ENCODE measurements at places on chromosomes 7 and 10.
A peak's percentile ranks its signal among the peaks of the same experiment; 100 is the strongest.

GRCh38 chr7:80934321-80934720 is 15.5 kb upstream of the SEMA3C start:
- no peak for DNase-seq

DNA sequence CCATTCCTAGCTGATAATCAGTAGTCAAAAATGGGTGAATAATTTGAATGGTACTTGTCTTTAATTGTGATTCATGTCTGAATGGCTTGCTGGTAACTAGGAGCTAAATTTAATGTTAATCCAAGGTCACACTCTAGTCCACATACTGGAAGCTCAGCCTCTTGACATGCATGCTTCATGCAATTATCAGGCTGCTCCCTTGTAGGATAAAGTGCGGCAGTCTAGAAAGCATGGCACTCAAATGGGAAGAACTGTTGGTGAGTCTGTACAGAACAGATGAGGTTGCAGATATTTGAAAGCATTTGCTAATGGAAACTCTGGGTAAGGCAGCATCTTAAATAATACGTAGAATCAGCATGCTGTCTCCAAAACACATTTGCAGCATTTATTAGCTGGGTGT is 499.4 kb downstream of the AUTS2 start:
- DNase-seq, result no peak

GRCh38 chr10:3978174-3978573 is 193.2 kb upstream of the KLF6 start:
- DNase-seq, result no peak

- no peak for DNase-seq
Observed at GRCh38 chr10:33559105-33559504, 224.6 kb upstream of the NRP1 start.

- no peak for DNase-seq
Observed at GRCh38 chr10:31708046-31708445, 220.6 kb downstream of the ARHGAP12 start.

- no peak for DNase-seq
Observed at GRCh38 chr7:109479388-109479787, 909.7 kb downstream of the DNAJB9 start.

GRCh38 chr7:103524042-103524907 is 78.3 kb upstream of the SLC26A5 start:
- no peak for DNase-seq

DNA sequence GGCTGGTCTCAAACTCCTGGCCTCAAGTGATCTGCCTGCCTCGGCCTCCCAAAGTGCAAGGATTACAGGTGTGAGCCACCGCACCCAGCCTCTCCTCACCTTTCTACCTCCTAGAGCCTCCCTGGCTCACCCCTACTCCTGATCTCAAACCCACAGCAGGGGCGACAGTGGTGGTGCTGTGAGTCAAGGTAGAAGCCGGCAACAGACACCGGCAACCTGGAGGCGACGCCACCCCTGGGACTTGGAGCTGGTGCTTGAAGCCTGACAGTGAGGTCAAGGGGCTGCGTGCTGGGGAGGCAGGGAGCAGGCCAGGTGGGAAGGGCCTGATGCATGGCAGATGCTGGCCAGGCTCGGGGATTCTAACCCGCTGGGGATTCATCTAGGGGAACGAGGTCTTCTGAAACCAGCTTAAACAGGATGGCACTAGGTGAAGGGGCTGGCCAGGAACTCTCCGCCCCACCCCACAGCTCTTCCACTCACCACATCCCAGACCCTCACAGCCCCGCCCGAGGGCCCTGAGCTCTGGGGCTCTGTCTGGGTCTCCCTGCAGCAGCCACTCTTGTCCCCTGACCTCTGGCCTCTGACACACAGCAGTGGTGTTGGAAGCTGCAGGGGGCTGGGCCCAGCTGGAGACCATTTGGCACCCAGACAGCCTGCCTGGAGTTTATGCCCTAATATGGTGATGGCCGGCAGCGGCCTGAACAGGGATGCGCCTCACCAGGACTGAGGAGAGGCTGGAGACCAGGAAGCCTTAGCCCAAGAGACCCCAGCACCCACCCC is 16.4 kb downstream of the KCNH2 start:
- no peak for DNase-seq

- no peak for DNase-seq
Observed at GRCh38 chr10:1608851-1609647, 128.3 kb downstream of the ADARB2 start.

DNA sequence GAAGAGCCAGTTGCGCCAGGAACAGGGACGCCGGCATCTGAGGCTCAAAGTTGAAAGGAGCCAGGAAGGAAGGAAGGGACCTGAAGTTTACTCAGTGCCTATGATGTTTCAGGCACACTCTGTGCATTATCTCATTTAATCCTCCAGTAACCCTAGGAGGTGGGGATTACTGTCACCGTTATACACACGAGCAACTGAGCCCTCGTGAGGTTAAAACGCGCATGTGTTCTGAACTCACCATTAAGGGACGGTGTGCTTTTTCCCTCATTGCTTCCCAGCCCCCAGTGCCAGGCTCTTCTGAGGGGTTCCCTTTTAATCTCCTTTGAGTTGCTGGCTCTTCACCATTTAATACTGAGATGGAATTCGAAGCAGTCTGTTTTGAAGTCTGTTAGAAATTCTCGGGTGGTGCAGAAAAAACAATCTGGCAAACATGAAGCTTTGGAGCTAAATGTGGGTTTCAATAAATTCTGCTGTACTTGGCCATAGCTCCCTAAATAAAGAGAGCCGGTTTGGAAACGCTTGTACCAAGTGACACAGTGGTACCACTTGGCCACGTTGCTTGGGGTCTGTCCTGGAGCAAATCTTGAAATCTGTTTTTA is 102.2 kb downstream of the TAX1BP1 start:
- DNase-seq, result no peak

- DNase-seq, result peak; percentile 69
Observed at GRCh38 chr10:114276671-114277070, 37.6 kb downstream of the VWA2 start.

DNA sequence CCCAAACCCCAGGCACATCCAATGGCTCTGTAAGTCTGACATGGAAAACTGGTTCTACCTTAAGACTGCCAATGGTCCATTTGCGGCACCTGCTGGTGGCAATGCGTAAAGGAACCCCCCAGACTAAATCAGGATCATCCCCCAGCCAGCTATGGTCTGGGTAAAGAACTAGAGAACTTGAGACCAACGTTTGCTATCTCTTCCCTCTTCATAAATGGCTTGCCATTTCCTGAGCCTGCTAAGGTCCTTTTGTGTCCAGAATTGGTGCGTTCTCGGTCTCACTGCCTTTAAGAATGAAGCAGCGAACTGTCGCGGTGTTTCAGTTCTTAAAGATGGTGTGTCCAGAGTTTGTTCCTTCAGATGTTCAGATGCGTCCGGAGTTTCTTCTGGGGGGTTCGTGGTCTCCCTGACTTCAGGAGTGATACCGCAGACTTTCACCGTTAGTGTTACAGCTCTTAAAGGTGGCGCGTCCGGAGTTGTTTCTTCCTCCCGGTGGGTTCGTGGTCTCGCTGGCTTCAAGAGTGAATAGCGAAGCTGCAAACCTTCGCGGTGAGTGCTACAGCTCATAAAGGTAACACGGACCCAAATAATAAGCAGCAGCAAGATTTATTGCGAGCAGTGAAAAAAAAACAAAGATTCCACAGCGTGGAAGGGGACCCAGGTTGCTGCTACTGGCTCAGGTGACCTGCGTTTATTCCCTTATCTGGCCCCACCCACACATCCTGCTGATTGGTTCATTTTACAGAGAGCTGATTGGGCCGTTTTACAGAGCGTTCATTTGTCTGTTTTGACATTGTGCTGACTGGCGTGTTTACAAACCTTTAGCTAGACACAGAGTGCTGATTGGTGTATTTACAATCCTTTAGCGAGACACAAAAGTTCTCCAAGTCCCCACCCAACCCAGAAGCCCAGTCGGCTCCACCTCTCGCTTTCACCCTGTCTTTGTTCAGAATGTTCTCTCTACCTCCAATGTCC is 95.4 kb downstream of the ELMO1 start:
- DNase-seq, result peak; percentile 87

- no peak for DNase-seq
Observed at GRCh38 chr10:128326851-128327250, 200.6 kb upstream of the MKI67 start.

DNA sequence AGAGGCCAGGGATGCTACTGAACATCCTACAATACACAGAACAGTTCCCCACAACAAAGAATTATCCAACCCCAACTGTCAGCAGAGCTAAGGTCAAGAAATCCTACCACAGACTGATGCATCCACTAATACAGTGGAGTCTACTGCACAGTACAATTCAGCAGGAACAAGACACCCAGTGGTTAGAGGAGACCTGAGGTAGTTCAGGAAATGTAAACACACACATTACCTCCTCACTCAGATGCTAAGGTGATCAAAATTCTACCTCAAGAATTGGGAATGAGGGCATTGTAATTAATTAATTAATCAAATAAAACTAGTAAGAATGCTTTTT is 91.4 kb downstream of the ZFAND4 start:
- DNase-seq, result no peak

- DNase-seq, result peak; percentile 92
Observed at GRCh38 chr10:22321156-22321923, 441 bp downstream of the BMI1 start.

DNA sequence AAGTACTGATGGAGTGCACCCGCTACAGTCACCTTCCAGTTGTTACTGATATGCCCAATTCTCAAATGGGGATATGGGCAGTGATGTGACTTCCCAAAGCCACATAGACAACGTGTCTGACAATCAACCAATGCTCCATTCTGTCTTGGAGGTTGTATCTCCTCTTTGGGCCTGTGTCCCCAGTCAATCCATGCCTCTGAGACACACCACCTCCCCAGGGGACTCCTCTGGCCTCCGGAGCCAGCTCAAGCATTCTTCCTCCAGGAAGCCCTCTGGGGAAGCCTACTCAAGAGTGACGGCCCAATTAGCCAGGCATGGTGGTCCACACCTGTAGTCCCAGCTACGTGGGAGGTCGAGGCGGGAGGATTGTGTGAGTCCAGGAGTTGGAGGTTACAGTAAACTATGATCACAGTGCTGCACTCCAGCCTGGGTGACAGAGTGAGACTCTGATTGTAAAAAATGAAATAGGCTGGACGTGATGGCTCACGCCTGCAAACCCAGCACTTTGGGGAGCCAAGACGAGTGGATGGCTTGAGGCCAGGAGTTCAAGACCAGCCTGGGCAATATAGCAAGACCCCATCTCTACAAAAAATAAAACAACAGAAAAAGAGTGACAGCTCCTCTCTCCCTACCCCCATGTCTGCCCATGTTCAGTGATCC is 99.5 kb upstream of the TNRC18 start:
- DNase-seq, result no peak

DNA sequence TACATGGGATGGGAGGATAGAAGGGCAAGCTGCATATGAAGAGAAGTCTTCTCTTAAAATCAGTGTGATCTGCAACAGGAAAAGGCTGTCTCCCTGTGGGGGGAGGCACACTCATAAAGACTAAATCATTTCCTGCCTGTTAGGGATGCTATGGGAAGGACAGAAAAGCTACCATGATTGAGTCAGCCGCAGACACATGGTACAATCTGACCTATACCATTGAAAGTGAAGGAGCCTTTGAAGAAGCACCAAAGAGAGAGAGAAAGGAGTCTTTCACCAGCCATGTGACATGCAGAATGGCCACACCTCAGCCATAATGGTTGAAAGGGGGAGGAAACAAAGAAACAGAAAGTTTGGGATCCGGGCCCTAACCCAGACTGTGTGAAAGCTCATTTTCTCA is 29.1 kb downstream of the NUDCD3 start:
- no peak for DNase-seq

DNA sequence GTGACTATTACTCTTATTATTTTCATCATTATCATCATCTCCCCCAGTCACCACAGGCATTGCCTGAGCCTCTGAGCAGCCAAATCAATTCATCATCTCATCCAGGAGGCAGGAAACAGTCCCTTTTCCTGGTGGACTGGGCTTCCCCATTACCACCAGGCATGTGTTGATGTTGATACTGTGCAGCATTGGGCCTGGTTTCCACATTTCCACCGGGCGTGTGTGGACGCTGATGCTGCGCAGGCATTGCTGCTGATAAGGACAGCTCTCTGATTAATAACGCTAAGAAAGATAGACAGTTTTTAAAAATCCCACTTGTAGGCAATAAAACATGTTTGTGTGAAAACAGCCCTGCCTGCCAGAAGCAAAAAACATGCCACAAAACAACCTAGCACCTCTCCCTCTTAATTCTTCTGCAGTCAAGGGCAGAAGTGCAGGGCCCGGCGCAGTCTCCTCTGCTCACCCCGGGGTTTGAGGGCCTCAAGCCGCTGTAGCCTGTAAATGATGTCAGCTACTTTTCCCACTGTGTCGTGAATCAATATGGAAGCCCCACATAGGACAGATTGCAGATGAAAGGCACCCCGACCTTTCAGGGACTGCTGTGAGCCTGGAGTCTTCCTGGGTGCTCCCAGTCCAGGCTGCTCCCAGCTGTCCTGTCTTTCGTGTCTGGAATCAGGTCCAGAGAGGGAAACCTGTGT is 216.0 kb downstream of the WDR37 start:
- DNase-seq, result no peak

GRCh38 chr7:11450281-11450680 is 381.7 kb downstream of the THSD7A start:
- DNase-seq, result no peak

DNA sequence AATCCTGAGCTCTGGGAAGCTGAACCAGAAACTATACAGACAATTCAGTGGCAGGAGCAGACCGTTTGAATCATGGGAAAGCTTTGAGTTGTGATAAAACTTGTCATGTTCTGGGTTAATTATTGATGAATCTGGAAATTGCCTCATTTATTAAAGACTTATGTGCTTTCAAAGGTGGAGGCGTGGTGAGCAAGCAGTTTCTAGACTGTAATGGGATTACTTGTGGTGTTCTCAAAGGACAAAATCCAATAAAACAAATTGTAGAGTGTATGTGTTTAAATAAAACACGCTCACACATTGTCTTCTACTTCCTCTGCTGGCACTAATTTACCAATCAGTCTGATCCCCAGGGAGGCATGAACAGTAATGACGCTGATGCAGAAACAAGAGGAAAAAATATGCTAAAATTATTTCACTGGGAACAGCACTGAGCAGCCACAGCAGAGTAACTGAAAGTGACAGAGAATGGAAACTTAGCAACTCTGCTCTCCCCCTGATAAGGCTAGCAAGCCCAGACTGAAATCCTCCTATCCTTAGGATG is 25.1 kb downstream of the PARD3 start:
- DNase-seq, result no peak

GRCh38 chr10:17226891-17227303 is 1.1 kb upstream of the VIM start:
- DNase-seq, result peak; percentile 79

GRCh38 chr7:71626206-71626605 is 494.3 kb downstream of the GALNT17 start:
- DNase-seq, result no peak

- DNase-seq, result no peak
Observed at GRCh38 chr10:30425336-30426075, 8.5 kb upstream of the MAP3K8 start.
